Fibroblast of skin of right biceps (primary cell): ENCODE measurements at places on chromosomes 12 and 14.

- DNase-seq, result no peak
These were observed 53.8 kb downstream of the CALM1 start for GRCh38 chr14:90450667-90451066.

GRCh38 chr14:22962061-22962676 lies 5.3 kb upstream of the HAUS4 start:
- DNase-seq, result no peak

DNA sequence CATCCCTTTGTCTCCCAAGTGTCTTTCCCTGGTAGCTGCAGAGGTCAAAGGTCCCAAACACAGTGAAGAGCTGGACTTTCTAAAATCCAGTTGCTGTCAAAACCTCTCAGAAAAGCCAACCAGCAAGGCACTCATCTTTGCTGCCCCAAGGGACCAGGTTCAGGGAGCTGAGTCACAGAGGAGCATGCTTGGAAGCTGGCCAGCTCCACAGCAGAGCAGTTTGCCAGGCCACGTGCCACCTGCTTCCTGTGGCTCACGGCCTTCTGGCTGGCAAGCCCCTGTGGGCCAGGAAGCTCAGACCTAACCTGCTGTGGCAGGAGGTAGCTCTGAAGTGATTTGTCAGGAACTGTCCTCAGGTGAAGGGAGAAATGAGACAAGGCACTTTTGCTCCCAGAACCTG lies 3.6 kb downstream of the ISCU start:
- DNase-seq, result peak; percentile 75

DNA sequence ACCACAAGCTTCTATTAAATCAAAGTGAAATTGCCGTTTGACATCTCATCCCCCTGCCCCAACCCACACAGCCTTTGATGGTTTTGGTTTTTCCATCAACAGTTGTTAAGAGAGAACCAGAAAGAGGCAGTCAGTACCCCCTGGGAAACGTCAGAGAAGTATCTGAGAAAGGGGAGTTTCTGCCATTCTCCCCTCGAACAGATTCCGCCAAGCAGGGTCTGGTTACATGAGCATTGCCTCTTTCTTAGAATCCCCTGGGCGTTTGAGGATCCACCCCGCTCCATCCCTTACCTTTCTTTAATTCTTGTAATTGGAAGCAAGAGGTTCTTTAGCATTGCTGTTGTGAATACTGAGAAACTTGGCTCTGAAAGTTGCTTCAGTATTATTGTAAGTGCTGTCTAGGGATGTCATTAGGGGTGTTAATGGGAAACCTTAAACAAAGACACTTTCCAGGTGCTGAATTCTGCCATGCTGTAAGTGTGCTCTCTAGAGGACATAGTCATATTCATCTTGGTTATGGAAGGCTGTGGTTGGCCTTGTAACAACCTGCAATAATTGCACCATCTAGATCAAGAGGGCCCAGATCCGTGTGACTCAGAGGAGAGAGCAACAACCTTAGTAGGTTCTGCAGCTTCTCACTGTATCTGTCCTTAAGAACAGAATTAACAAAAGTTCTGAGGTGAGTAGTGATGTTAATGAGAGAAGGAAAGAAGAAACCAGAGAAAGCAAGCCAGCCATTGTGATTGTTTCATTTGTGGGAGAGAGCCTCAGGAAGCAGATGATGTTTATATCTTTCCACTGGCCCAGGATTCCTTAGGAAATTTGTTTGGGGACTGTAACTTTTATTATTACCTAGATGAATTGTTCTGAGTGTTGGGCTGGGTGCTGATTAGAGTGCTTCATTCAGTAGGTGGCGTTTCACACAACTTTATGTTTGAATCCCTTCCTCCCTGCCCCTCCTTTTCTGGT lies 9.0 kb downstream of the TMBIM6 start:
- DNase-seq, result peak; percentile 83

- DNase-seq, result no peak
These were observed 70.3 kb upstream of the SCN8A start for GRCh38 chr12:51520576-51521325.

DNA sequence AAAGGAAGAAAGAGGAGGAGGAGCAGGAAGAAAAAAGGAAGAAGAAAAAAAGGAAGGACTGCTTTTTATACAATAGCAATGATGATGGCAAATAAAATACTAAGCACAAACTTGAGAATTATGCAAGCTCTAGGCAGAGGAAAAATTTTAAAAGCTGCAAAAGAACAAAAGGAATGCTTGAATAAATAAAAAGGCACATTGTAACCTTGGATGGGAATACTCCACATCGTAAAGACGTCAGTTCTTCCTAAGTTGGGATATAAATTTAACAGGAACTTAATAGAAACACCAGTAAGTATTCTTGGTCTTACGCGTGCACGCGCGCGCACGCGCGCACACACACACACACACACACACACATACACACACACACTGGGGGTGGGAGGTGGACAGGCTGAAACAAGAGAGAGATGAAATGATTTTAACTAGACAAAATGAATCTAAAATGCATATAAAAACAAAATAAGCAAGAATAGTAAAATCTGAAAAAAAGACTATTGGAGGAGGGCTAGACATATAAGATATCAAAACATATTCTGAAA lies 43.0 kb downstream of the SERPINA3 start:
- no peak for DNase-seq

DNA sequence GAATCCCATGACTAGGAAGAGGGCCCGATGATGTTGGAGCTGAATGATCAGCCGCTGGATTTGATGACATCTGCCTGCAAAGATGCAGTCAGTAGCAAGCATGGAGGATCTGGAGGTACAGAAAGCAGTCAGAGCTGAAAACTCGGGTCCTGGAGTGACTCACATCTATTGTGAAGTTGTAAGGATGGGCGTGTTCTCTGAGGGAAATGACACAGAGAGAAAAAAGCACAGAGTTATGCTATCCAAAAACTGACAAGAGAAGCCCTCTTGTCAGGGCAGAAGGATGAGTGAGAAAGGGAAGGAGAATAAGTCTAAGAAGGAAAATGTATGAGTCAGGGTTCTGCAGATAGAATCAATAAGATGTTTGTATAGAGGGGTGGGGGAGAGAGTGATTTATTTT lies 380.4 kb upstream of the CCDC196 start:
- DNase-seq, result peak; percentile 80

DNA sequence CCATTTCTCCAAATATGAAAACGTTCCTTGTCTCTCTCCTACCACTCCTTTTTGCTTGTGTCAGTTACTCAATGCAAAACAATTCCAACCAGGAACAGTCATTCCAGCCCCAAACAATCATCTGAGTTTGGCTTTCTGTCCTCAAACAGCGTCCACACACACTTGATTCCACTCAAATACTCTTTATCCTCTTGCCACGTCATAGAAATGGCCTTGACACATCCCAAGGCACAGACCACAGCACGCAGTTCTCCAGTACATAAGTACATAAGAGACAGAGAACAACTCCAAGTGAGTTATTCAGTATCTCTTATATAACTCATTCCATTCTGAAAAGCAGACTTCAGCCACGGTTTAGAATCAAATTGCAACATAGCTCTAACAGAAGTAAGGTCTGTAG lies 299.2 kb downstream of the RPS29 start:
- DNase-seq, result no peak

DNA sequence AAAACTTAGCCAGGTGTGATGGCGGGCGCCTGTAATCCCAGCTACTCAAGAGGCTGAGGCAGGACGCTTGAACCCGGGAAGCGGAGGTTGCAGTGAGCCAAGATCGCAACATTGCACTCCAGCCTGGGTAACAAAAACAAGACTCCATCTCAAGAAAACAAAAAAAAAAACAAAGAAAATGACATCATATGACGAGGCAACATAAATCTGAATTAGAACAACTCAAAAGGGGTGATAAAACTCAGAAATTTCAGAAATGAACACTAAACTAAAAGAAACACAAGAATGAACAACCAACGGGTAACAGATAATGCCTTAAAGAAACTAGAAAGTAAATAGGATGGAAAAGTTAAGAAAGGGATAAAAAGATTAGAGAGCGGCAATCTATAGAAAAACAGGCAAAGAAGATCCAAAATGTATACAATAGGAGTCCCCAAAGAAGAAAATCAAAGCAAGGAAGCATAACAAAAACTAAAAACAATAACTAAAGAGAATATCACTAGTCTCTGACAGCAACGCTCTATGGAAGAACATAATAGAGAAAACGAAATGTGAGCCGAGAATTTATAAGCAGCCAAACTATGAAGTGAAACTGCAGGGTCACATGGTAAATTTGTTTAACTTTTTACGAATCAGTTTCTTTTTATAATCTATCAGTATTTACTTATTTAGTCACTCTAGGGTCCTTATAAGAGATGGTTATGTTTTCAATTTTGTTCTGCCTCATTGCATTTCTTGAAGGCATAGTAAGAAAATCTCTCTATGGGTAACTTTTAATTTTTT lies 45.7 kb downstream of the SPPL3 start:
- DNase-seq, result no peak

DNA sequence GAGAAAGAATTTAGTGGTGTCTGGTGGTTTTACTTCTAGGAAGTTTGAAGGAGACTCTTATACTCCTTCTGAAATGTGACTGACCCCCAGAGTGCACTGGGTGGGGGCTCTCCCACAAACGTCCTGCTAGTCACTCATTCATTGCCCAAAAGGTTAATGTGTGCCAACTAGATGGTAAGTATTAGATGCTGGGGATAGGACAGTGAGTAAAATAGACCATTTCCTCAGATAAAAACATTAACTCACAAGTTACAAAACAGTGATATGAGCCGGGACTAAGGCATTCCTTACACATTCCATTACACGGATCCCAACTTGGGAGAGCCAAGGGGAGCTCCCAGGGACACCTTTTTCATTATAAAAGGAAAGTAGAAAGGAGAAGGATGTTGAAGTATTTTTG lies 185.1 kb downstream of the ATXN7L3B start:
- DNase-seq, result peak; percentile 6
